ENCODE measurements at places on chromosomes 1 and 21.

GRCh38 chr1:228646717-228647522 lies 88.4 kb upstream of the RHOU start:
- peak; percentile 9 for DNase-seq

DNA sequence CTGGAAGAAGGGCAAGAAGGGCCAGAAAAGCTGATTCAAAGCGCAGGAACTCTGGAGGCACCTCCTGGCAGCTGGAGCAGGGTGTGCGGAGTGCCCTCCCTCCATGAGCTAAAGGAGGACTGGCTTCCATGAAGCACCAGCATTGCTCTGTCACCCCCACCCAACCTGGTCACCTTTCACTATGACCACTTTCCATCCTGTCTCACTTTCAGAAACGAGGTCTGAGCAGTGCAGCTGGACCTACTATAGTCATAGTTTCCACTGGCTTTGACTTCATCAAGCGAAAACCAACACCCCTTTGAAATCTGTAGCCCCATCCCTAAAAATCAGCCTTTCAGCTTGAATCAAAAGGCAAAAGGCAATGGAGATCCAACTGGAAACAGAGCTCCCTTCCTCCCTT lies 84.8 kb upstream of the CACNA1E start:
- no peak for DNase-seq

DNA sequence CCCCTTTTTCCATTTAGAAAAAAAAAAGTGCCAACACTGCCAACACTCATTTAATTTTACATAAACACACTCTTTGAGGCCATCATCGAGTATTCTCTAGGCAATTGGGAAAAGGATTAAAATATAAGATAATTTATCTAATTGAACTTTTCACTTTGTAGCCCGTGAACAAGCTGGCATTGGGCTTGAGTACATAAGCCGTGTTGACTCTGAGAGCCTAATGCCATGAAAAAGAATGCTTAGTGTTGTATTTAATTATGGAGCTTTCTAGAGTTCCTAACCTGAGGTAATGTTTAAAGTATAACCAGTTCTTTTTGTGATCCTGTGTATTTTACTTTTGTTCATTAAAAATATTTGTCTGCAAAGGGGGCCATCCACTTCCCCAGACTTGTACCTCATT lies 193.8 kb downstream of the LYPLAL1 start:
- peak; percentile 65 for DNase-seq

GRCh38 chr1:112618721-112619517 lies at the start of gene ST7L:
Gene ST7L, minus strand, starts transcription at chr1:112619141. Its CDS starts 28 bp downstream, at chr1:112619113.
- peak; percentile 57 for DNase-seq

GRCh38 chr1:70318191-70318590 lies 36.3 kb downstream of the ANKRD13C start:
- no peak for DNase-seq

GRCh38 chr1:155322571-155322952 lies 1.9 kb downstream of the RUSC1 start:
- DNase-seq: no peak

- no peak for DNase-seq
These were observed 146.2 kb downstream of the TNR start for GRCh38 chr1:175597205-175597604.

DNA sequence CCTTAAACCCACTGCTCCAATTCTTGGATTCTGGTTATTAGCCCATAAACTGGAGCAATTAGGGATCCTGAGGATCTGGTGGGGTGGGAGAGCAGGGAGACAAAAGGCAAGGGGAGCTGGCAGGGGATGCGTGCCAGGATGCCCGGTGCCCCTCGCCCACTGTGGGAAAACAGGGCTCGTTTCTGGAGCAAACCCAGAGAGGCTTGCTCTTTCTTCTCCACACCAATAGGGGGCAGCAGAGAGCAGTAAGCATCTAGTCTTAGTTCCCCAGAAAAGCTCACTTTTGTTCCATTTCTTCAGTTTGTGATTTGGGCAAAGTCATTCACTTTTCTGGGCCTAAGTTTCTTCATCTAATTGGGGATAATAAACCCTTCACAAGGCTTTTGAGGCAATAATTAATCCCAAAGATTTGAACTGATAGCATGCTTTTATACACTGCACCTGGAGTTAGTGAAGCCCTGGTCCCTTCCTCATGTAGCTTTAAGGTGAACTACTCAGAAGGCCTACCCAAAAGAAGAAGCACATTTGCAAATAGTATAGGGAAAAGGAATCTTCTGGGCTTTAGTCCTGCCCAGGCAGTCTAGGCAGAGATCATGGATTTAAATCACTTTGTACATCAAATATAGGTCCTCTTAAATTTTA lies 160.6 kb upstream of the USP24 start:
- DNase-seq: no peak

DNA sequence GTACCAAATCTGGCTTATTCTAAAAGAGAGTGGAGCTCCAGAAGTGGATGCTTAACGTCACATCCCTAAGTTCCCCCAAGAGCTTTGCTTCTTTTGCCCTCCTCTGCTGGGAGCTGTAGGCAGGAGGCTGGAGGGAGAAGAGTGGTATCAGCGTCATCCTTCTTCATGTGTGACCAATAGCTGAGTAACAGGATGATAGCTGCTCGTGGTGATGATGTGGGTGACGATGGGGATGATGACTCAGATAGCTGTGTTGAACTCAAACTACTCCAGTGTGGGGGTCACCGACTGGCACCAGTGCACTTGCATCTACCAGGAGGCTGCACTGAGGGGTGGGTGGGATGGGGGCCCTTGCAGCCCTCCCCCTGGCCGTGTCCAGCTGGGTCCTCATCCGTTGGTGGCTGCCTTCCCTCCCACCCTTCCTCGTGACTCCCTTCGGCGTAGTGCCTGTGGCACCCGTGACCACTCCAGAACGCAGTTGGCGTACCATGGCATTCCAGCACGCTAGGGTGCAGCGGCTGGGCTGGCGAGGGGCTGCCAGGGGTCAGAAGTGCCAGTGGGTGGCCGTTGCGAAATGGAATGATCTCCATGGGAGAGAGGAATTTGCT lies 1.1 kb downstream of the IGFN1 start:
- no peak for DNase-seq

GRCh38 chr1:21319447-21320407 lies 29.5 kb upstream of the ECE1 start:
- no peak for DNase-seq

GRCh38 chr1:30740251-30741238 lies 17.0 kb downstream of the LAPTM5 start:
- no peak for DNase-seq

DNA sequence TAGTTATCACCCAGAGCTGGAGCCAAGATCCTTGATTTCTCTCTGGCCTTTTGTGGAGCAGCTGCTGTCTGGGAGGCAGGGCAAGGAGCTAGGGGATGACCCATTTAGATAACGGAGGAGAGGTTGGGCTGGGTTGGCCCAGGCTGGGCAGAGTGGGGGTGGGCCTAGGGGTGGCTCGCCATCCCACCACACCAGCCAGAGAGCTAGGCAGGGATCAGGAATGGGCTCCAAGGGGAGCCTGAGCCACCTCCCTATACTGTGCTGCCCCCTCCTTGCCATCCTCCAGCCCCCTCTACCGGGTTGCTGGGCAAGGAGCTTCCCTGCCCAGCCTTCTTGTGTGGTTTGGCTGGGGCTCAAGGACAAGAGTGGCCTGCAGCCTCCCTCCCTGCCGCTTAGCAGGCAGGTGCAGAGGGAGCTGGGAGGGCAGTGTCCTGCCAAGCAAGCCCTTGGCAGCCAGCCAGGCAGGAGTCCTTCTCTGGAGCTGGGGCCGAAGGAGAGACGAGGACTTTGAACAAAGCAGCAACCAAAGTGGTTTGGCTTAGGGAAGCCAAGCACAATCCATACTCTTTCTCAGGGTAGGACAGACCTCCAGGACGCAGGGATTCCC lies 4.1 kb downstream of the NUAK2 start:
- DNase-seq: peak; percentile 93

GRCh38 chr1:35364741-35365140 lies 96.2 kb downstream of the ZMYM4 start:
- DNase-seq: no peak

DNA sequence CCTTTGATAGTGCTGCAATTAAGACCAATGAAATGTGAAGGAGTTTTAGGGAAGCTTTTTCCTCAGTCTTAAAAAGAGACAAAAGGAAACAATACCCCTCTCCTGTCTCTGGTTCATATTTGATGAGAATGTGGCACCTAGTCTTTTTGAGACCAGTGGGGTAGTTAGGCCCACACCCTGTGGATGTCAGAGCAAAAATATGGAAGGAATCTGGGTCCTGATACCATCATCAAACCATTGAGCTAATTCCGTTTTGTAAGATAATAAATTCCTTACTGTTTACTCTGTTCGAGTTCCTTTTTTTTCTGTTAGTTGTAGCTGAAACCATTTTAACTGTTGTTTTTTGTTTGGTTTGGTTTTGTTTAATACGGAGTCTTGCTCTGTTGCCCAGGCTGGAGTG lies 33.3 kb downstream of the PTPRC start:
- DNase-seq: no peak

- no peak for DNase-seq
These were observed 13.2 kb upstream of the C2CD2 start for GRCh38 chr21:41966872-41967621.

- no peak for DNase-seq
These were observed at the start of gene CHI3L2 for GRCh38 chr1:111227434-111227833. Gene CHI3L2, plus strand, starts transcription at chr1:111227713. Its CDS starts 17 bp downstream, at chr1:111227730.

DNA sequence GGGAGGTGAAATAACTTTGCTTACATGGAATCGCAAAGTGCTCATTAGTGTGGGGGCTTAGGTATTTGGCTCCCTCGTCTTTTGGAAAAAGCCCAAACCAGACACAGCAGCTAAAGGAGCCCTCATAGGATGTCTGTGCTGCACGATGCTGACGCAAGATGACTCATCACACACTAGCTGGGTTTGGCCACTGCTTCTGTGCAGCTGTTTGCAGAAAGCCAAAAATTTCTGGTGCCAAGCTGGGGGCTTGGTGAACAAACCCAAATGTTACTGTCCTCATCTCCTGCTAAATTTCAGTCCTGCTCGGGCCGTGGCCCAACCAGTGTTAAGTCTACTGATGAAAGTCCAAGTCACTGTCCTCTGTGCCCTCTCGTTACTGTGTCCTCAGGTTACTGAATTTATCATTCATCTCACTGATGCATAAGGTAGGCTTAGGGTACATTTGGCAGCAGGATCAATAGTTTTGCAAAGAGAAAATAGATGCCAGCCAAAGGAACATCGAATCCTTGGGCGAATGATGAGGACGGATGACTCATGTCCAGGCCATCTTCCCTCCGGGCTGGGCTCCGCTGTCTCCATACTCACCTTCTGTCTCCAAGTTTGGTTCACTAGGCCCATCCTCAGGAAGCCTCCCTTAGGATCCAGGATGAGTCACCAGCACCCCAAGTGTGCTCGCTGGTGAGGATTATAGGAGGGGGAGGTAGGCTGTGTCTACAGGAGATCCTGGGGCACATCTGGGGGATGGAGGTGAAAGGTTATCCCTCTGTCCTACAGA lies 177.7 kb downstream of the ADSS2 start:
- no peak for DNase-seq

- DNase-seq: no peak
These were observed 74.6 kb downstream of the CTH start for GRCh38 chr1:70485624-70486023.

GRCh38 chr1:33302325-33302724 lies 18.6 kb downstream of the A3GALT2 start:
- DNase-seq: no peak

DNA sequence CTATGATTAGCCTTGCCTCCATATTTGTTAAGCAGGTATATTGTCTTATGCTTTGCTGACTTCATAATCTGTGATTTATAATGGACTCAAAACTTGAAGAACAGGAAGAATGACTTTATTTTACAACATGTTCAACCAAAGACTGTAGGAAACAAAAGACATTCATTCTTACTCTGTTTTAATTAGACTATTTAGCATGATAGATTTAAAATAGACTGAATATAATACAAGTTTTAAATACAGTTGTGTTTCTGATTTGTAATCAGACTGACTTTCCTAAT lies 63.1 kb downstream of the CDC14A start:
- DNase-seq: no peak

- no peak for DNase-seq
These were observed 52.0 kb downstream of the SLC9A1 start for GRCh38 chr1:27102707-27103468.

DNA sequence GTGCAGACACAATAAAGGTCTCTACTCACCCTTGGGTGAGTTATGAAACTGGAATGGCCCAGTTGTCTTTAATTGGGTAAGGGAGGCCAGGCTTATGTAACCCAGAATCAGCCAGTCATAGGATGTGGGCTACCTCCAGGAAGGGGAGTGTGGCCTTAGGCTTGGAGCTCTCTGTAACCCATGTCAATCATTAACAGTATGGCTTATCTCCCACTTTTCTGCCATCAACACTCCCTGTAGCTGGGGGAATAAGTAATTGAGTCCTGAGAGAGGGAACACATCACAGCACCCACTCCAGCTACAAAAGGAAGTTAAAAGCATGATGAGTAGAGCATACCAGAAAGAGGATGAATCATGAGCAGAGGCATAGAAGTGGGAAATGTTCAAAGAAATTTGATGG lies 327.0 kb upstream of the DUSP10 start:
- DNase-seq: no peak

DNA sequence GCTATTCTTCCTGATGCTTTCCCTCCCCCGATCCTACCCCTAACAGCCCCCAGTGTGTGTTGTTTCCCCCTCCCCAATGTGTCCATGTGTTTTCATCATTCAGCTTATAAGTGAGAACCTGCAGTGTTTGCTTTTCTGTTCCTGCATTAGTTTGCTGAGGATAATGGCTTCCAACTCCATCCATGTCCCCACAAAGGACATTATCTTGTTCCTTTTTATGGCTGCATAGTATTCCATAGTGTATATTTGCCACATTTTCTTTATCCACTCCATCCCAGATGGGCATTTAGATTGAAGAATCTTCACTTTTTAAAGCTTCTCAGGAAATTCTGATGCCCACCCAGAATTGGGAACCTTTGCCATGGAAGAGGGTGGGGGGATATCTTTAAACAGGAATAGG lies 19.0 kb upstream of the SLC2A1 start:
- no peak for DNase-seq

DNA sequence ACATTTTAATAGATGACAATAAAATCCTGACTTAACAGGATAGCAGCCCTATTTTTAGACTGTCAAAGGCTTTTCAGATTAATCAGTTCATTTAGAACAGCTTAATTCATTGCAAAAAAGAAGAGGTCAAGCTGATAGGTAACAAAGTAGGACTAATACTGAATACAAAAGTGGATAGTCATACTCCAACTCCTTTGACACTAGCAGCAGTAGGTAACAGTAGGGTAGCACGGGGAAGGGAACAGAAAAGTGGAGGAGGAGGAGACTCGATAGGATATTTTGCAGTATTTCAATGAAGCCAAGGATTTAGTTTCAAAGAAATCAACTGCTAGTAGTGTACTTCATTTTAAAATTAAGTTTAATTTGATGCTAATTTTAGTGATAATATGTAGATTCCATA lies 51.1 kb downstream of the USP1 start:
- no peak for DNase-seq

Data from NCI-H774 (cell line).